ENCODE measurements at places on chromosomes 2 and 18.
A peak's percentile ranks its signal among the peaks of the same experiment; 100 is the strongest.

GRCh38 chr2:218517434-218518206, 50.5 kb downstream of the USP37 start:
- no peak for DNase-seq

DNA sequence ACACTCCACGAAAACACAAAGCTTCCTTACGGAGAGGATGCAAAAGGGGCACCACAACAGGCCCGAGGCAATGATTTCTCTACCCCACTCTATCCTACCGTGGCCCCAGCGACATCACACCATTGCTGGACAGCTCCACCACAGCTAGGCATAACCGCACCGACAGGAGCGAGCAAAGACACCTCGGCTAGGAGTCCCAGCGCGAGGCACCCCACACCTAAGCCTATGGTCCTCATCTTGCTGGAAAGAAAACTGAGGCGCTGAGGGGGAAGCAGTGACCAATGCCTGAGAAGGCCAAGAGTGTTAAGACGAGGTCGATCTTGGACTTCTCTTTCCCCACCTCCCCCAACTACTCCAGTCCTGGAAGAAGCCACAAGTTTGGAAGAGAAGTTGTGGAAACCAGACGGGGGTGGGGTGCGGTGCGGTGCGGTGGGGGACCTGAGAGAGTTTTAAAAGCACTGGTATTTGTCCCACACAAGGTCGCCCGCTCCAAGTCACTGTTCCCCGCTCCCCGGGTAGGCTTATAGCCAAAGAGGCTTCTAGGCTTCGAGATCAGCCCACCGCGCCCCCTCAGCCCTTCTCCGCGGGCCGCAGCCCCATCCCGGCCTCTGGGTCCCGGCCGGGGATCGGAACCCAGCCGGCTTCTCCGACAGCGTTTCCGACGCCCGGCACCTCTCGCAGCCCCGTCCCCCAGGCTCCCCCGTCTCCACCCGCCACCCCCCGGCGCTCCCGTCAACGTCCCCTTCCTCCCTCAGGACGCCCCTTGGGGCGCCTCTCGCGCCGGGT, 766 bp downstream of the PDE6D start:
- DNase-seq: no peak

DNA sequence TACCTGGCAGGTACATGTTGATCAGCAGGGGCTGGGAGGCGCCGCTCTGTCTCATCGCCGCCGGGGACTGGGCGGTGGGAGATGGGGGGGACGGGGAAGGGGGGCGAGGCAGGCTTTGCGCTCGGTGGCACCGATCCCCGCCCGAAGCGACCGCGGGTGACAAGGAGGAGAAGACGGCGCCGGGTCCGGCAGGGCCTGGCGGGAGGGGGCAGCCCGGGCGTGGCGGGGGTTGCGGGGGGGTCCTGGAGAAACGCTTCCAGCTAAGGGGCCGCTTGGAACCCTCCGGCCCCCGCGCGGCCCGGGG, at the start of gene FEV:
Gene FEV (minus strand): TSS at position 164 of the 304 bp plus-strand sequence. CDS start 109 bp downstream, at position 55.
- DNase-seq: no peak

- no peak for DNase-seq
Measured at GRCh38 chr18:41459656-41460055, 495.4 kb upstream of the PIK3C3 start.

DNA sequence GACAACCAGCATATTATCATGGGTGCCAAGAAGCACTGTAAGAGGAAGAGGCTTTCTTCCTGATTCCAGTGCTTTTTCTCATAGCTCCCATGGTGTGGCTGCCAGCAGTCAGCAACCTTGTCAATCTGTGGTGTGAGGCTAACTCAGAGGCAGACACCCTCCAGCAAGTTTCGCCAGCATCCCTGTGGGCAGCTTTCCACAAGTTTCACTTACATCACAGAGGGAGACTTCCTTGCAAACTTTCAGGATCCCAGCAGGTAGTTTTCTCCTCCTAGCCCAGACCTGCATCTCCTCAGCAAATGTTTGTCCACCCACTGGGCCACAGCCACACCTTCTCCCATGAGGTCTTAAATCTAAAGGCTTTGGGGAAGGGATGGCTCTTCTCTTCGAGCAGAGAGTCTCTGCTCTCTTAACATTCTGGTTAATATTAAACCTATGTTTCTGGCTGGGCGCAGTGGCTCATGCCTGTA, 9.1 kb downstream of the DNAH7 start:
- DNase-seq: no peak

- DNase-seq: no peak
Measured at GRCh38 chr2:142897807-142898206, 20.3 kb downstream of the KYNU start.

GRCh38 chr18:12726774-12727550, 24.1 kb downstream of the PSMG2 start:
- peak; percentile 7 for DNase-seq

DNA sequence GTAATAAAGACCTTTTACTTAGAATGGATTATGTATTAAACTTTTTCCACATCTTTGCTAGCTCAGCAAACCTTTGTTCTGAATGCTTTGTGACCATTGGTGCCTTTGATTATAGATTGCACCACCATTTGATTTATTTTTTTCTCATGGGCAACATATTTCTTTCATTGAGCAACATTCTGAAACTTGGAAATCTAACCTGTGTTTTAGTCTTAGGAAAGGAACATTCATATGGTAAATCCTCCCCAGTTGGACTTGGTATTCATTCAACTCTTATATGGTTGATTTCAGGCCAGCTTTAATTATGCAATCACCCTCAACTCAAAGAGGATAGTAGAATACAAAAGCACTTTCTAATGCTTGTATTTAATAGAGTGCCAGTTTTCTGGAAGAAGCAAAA, 1077.9 kb upstream of the ZEB2 start:
- DNase-seq: no peak

DNA sequence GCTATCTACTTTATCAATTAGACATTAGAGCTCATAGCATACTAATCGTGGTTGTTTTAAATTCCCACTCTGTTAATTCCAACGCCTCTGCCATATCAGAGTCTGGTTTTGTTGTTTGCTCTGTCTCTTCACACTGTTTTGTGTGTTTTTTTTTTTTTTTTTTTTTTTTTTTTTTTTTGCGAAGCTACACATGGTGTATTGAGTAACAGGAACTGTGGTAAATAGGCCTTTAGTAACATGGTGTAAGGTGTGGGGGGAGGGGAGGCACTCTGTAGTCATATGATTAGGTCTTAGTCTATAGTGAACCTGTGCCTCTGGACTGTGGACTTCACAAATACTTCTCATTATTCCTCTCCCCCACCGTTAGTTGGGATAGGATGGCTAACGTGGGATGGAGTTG, 370.7 kb upstream of the RAB12 start:
- no peak for DNase-seq

GRCh38 chr18:35507192-35507591, 9.4 kb upstream of the INO80C start:
- DNase-seq: no peak

DNA sequence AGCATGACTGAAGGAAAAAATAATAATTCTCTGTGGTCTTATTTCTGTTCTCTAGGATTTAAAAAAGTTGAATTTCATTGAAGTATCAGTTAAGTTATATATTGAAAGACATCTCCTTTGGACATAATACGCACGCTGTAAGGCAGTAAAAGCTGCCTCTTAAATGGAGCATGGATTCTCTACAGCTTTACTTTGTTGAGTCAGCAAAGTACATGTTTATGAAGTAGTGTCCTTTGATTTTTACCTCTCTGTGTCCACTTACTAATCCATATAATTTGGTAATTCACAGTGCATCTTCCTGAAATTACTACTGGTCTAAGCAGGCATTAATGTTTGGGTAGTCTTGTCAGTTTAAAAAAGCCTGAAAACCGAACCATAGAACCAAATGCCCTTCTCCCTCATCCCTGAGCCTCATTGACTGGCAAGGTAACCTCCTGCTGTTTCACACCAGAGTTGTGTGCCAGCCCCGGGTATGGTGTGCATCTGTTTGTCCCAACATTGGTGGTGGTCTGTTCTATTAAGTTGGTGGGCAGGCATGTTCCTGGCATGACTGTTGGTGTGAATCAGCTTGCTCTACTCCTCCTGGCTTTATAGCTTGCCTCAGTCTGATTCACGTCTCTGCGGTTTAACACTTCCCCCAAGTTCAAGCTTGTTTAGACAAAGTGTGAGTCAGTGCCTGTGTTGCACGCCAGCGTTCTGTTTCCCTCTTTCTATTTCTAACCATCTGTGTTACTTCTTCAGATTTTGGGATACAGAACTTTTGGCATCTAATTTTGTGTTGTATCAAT, 71.0 kb upstream of the ITM2C start:
- peak; percentile 65 for DNase-seq

GRCh38 chr2:221228214-221228769, 343.8 kb downstream of the EPHA4 start:
- DNase-seq: no peak

GRCh38 chr18:68733707-68734106, 18.8 kb upstream of the TMX3 start:
- DNase-seq: no peak

Data from T-helper 22 cell (primary cell).